Renal pelvis (tissue), 12 donors: ENCODE measurements at places on chromosomes 5 and 9. TPM values are rescaled to one million over a fixed set of nuclear protein-coding genes. Genes with fewer than 3 reads are reported as not detected.
A peak's percentile ranks its signal among the peaks of the same experiment; 100 is the strongest.

The LHX3 gene
- polyA plus RNA-seq, result not detected

The SARDH gene
- polyA plus RNA-seq, result 13.1 TPM

The SLC6A19 gene
- 71.8 TPM for polyA plus RNA-seq

The HK3 gene
- 0.37 TPM for polyA plus RNA-seq

The CER1 gene
- 0.38 TPM for polyA plus RNA-seq

The PIP5KL1 gene
- 1.9 TPM for polyA plus RNA-seq

The ZFP62 gene
- 61.9 TPM for polyA plus RNA-seq

The WDR31 gene
- 5.0 TPM for polyA plus RNA-seq

The NME5 gene
- 16.8 TPM for polyA plus RNA-seq

The FRMD3 gene
- 20.3 TPM for polyA plus RNA-seq

GRCh38 chr5:54180630-54181031, 129.7 kb downstream of the ARL15 start:
- peak; percentile 22 for DNase-seq

GRCh38 chr9:110810262-110810976, 141.8 kb downstream of the MUSK start:
- no peak for DNase-seq

- no peak for DNase-seq
Observed at GRCh38 chr5:154514331-154514730, 36.3 kb upstream of the HAND1 start.

DNA sequence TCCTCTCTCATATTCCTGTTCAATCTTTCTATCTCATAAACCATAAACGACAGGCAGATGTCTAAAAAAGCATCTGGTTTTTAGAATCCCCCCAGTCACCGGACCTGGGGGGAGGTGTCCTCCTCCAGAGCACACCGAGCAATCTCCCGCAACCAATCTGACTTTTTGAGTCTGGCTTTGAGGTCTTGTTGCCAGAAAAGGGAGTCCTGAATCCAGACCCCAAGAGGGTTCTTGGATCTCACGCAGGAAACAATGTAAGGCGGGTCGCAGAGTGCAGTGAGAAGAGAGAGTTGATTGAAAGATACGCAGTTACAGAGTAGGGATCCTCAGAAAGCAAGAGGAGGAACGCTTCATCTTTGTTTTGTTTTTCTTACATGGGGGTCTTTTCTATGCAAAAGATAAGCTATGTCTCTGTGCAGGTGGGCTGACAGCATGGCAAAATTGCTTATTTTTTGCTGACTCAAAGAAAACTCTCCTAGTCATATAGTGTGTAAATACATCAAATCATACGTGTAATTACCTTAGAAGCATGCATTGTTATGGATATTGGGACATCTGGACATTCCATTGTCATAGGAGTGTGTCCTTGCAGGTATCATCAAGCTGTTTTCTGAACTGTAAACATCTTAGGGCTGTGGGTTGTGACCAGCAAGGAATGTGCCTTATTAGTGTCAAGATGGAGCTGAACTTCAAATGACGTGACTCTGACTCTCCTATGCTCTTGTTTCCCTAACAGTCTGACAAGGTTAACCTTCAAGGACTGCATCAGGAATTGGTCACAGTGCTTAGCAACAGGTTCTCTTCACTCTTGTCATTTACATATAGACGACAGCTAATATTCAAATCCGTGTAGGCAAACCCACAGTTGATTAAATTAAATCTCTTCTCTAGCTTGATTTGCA, 159.3 kb upstream of the DAPK1 start:
- DNase-seq, result no peak

GRCh38 chr5:174340226-174340625, 294.7 kb downstream of the NSG2 start:
- DNase-seq, result no peak

- peak; percentile 58 for DNase-seq
Observed at GRCh38 chr9:121499427-121500164, at the start of gene GGTA1. Gene GGTA1 (minus strand): TSS chr9:121499844. CDS start chr9:121467922, 31,922 bp downstream.

DNA sequence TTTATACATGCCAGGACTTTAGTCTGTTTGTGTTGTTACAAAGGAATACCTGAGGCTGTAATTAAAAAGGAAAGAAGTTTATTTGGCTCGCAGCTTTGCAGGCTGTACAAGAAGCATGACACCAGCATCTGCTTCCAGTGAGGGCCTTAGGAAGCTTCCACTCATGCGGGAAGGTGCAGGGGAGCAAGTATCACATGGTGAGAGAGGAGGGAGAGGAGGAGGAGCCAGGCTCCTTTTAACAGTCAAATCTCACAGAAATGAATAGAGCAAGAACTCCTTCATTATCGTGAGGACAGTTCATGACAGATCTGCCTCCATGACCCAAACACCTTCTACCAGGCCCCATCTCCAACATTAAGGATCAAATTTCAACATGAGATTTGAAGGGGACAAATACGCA, 18.7 kb upstream of the C5orf46 start:
- DNase-seq, result no peak

GRCh38 chr5:153780876-153781705, 257.6 kb downstream of the FAM114A2 start:
- DNase-seq, result no peak

- no peak for DNase-seq
Observed at GRCh38 chr5:5418006-5418405, 4.5 kb upstream of the ICE1 start.

DNA sequence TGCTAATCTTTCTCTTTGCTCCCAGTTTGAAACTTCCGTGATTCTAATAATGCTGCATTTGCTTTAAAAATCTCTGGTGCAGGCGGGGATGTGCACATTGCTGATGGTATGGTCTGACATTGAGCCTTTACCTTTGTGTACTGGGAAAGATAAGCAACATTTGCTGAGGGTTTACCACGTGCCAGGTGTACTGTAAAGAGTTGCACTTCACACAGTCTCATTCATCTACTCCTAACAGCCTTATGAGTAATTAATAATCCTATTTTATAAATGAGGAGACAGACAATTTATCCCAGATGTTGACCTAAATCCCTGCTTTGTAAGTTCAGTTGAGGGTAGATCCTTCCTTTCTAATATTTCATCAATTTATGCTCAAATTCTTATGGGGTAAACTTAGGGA, 726 bp upstream of the ADGRV1 start:
- peak; percentile 0 for DNase-seq

DNA sequence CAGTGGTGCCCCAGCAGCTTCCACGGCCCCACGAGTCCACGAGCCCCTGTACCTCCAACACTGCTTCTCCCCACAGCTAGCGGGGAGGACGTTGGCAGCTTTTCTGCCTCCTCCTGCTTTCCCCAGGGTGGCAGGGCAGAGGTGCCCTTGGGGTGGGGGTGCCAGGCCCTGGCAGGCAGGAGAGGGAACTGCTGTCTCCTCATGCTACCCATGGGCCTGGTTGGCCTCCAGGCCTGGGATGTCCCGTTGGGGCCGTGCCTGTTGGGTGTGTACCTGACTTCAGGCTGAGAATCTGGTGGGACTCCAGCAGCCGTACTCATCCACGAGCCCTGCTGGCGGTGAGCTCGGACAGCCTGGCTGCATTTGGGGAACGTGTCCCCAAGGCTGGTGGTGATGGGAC, 27.3 kb downstream of the RXRA start:
- DNase-seq, result no peak

DNA sequence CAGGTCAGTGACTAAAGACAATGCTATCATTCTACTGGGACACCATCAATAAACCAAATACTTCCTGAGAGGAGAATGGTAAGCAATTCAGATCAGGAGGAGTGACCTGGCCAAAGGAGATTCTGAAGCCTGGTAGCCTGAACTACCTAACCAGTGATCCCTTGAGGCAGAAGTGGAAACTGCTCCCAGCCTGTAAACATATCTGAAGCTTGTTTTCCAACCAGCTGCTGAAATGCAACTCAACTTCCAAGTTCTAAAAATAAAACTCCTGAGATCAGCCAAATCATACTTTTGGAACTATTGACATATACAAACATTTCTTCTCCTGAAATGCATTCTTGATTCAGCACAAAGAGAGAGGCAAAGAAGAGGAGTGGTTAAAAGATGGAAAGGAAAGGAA, 204.1 kb downstream of the EBF1 start:
- no peak for DNase-seq

DNA sequence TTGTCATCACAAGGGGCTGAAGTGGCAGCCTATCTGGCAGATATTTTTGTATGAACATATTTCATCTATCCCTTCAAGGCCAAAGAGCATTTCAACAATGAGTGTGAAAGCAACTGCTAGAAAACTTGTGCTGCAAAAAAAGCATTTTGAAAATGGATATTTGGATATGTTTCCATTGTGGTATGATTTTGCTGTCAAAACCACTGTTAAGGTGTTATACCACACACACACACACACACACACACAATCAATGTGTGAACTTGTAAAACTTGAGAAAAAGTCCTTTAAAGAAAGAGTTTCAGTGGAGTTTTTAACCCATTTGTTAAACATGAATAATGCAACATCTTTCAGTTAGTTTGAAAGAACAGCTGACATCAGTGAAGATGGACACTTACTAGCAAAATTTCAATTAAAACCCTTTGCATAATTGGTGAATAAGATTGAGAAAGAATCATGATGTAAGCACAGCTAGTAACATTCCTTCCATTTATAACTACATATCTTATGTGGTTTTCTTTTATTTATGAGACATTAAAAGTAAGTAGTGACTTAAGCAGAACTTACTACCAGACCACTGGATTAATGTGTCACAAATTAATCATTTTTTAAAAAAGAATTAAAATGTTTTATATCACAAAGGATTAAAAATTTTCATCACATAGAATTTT, 182.6 kb upstream of the GNA14 start:
- no peak for DNase-seq

DNA sequence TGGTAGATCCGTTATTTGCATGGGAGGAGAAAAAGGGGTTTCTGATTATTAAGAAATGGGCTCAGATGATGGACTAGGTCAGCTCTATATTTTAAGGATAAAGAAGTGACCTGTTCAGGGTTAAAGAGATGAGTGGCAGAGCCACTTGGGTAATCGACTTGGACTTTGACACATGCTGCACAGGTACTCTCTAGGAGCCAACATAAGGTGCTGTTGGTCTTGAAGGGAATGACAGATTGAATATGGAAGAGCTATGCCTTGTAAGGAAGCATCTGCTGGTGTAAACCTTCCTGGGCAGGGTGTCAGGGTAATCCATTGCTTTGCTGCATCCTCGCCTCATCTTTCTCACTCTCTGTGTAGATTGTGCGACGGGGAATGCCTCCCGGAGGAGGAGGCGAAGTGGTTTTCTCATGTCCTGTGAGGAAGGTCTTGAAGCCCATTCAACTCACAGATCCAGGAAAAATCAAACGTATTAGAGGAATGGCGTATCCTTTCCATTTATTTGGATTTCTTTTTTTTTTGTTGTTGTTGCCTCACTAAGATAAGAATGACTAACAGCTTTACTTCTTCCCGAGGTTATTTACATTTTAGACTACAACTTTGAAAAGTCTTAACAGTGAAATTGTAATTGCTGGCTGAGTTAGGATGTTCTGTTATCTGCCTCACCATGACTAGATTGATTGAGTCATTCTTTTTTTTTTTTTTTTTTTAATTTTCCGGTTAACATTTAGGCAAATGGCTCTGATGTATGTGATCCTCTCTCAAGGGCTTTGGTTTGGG, 41.2 kb downstream of the RCL1 start:
- DNase-seq, result no peak

- DNase-seq, result peak; percentile 1
Observed at GRCh38 chr5:91591076-91591475, 208.0 kb upstream of the ARRDC3 start.

- DNase-seq, result no peak
Observed at GRCh38 chr5:136246632-136247031, 53.7 kb upstream of the SMIM32 start.

DNA sequence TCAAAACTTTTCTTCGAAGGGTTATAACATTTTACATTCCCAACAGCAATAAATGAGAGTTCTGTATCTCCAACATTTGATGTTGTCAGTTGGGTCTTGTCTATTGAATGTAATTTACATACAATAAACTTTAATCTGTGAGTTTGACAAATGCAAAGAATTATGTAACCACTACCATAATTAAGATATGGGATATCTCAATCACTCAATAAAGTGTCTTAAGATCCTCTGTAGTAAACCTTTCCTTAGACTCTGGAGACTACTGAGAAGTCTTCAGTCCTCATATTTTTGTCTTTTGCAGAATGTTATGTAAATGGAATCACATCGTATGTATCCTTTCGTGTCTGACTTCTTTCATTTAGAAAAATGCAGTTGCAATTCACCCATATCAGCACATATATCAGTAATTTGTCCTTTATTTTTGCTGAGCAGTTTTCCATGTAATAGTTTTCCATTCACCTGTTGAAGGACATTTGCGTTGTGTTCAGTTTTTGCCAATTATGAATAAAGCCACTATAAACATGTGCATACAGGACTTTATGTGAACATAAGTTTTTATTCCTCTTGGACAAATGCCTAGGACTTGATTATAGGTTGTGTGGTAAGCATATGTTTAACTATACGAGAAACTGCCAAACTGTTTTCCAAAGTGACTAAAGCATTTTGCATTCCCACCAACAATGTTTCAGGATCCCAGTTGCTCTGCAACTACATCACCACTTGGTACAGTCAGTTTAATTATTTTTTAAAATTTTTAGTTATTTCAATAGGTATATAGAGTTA, 784.6 kb upstream of the ZNF608 start:
- DNase-seq, result no peak

GRCh38 chr9:108443019-108443633, 412.7 kb downstream of the ACTL7B start:
- DNase-seq, result no peak

- DNase-seq, result no peak
Observed at GRCh38 chr9:2560180-2560579, 61.4 kb upstream of the VLDLR start.

DNA sequence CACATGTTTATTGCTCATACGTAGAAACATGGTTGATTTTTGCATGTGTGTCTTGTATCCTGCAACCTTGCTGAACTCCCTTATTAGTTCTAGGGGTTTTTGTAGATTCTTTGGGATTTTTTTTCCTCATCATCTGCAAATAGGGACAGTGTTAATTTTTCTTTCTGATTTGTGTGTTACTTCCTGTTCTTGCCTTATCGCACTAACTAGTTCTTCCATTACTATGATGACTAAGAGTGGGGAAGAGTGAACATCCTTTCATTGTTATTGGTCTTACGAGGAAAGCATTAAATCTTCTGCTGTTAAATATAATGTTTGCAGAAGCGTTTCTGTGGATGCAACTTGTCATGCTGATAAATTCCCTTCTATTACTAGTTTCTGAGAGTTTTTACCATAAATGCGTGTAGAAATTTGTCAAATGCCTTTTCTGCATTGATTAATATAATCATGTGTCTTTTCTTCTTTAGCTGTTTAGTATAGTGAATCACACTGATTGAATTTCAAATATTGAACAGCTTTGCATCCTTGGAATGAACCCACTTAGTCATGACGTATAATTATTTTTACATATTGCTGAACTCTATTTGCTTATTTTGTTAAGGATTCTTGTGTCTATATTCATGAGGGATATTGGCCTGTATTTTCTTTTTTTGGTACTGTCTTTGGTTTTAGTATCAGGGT, 32.1 kb upstream of the RNF130 start:
- DNase-seq, result no peak
